ENCODE measurements at places on chromosomes 2 and 18. TPM values are rescaled to one million over a fixed set of nuclear protein-coding genes. Genes with fewer than 3 reads are reported as not detected.

- DNase-seq, result no peak
Observed at GRCh38 chr2:42138163-42139015, 30.8 kb upstream of the EML4 start.

Gene HOXD1
- not detected for total RNA-seq

- no peak for DNase-seq
Observed at GRCh38 chr2:20595439-20596192, 55.3 kb downstream of the HS1BP3 start.

DNA sequence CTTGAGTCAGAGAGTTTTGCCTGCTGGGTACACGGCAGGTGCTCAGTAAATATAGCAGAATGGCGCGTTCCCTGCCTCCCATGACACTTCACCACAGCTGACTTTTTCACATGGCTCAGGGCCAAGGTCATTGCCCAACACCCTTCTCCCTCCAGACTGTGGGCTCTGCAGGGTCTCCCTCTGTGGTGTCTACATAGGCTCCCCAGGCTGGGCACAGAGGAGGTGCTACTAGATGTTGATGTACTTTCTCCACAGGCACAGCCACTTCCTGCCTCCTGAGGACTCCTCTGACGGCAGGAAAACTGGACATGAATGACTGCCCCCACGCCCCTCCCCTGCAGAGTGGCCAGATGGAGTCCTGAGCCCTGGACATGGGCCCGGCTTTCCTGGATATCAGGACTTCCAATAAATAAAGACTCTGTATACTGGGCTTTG, 4.2 kb downstream of the CHCHD5 start:
- no peak for DNase-seq

Gene ASXL3
- not detected for total RNA-seq

Gene NCKAP5
- not detected for total RNA-seq

- no peak for DNase-seq
Observed at GRCh38 chr2:96893289-96894150, 23.6 kb upstream of the SEMA4C start.

Gene SCYGR4
- total RNA-seq, result not detected

DNA sequence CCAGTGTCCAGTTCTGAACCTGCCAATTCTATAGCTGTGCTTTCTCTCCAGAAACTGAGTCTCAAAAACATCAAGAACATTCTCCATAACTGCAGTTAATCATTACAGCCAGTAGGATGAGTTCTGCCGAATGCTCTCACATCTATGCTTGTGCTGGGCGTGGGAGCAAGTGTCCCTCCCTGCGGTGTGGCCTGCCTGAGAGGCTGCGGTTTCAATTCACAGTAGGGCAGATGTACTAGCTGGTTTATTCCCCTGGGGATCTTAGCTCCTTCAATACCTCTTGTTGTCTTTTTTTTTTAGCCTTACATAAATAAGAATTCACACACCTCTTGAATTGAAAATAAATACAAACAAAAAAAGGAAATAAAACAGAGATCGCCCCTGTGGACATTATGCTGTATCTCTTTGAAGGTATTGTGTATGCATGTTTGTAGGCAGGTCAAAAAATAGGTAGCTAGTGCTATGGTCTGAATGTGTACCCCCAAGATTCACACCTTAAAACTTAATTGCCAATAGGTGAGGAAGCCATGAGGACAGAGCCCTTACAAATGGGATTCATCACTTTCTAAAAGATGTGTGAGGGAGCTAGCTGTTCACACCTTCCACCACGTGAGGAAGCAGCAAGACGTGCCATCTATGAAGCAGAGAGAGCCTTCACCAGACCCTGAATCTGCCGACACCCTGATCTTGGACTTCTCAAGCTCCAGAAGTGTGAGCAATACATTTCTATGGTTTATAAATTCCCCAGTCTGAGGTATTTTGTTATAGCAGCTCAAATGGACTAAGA, 74.3 kb downstream of the BCL2L11 start:
- DNase-seq, result no peak

DNA sequence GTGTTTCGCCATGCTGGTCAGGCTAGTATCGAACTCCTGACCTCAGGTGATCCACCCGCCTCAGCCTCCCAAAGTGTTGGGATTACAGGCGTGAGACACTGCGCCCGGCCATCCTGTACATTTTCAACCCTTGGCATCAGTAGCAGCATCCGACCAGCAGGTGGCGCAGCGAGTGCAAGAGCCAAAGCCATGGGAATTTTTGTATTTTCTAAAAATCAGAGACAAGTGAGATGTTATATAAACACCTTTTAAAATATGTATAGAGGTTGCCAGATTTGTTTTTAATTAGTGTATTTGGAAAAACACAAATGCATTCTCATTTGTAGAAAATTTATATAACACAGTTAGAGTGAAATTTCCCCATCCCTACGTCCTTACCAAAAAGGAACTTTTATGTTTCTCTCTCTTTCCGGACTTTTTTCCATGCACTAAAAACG, 36.8 kb downstream of the MOGAT1 start:
- peak; percentile 82 for DNase-seq

DNA sequence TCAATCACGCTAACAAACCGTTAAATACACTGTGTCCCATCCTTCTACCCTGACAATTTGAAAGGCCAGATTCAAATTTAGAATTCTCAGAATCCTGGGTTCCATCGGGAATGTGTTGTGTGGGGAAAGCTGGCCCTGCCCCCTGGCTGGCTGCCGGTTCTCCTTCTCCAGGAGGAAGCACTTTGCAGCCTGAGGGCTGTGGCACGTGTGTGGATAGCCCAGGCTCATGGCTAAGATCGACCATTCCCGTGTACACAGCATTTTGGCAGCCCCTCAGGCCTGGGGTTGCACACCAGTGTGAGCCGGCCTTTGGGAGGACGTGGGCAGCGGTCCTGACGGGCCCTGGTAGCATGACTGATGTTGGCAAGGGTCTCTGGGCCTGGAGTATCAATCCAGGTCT, 51.0 kb upstream of the ROCK2 start:
- DNase-seq, result peak; percentile 31

Gene SKOR2
- total RNA-seq, result not detected

Gene CWC22
- total RNA-seq, result 21.4 TPM

DNA sequence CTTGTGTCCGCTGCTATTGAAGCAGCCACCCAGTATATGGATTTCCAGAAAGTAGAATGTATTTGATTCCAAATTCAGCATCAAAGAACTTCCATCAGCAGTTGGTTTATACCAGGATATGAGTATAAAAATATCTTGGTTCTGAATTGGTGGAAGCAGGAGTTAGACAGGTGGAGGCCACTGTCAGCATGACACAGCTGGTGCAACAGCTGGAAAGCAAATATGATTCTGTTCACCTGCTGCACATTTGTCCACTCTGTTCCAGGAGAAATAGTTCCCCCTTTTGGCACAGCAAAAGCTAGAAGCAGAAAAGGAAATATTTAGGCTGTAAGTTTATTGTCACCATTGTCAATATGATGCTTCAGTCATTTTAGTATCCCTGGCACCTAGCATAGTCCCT, 41.2 kb downstream of the KIAA2012 start:
- DNase-seq, result no peak

Gene CNRIP1
- not detected for total RNA-seq

Gene ALPI
- total RNA-seq, result not detected

GRCh38 chr18:50163505-50163904, 31.4 kb downstream of the MYO5B start:
- no peak for DNase-seq

DNA sequence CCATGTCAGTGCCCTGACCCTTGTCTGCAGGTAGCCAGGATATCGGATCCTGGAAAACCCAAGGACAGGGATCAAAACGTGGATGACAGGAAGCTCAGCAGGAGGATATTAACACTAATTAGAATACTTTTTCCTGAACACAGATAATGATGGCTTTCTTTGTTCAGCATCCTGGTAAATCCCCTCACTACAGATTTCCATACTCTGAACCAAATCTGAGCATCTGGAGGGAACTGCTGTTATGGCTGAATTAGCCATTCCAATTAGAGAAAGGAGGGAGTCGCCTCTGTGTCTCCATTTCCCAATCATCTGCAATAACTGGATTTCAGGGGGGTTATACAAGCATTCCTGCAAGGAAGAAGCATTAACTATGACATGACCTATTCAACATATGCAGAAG, 24.4 kb downstream of the CXCR4 start:
- no peak for DNase-seq

Gene VWC2L
- not detected for total RNA-seq

Gene CYP20A1
- 13.2 TPM for total RNA-seq

DNA sequence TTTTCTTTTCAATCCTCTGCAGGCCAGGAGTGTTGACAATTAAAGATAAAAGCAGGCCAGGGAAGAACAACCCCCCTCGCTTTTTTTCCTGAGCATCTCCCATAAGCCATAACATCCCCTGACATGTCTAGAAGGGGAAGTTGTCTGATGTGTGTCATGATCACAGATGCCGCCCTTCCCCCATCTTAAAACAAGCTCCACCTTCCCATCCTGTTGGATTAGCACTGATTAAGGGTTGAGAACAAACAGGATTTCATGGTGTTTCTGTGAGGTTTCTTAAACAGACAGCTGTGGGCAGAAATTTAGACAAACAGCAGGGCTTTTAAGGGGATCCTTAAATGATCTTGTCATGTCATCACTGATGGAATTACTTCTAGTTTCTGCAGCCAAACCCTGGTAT, 59.4 kb upstream of the UPP2 start:
- DNase-seq, result no peak

DNA sequence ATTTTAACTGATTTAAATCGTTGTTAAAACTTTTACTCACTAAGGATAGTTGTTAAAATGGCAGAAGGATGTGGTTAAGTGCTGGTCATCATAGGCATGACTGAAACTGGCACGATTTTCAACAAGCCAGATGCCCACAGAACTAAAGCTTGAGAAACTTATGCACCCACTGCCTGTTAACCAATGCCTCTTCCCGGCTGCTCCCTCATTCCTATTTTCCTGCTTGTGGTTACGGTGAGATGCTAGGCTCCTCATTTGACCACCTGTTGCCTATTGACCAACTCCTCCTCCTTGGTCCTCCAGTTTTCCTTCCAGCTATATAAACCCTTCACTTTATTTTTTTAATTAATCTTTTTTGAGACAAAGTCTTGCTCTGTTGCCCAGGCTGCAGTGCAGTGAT, 238.7 kb downstream of the TFCP2L1 start:
- DNase-seq, result no peak

GRCh38 chr2:236545814-236546480, 23.7 kb upstream of the ACKR3 start:
- no peak for DNase-seq

GRCh38 chr2:136359121-136359965, 241.4 kb upstream of the CXCR4 start:
- no peak for DNase-seq

GRCh38 chr2:85166021-85166420, 32.8 kb downstream of the TCF7L1 start:
- DNase-seq, result no peak

DNA sequence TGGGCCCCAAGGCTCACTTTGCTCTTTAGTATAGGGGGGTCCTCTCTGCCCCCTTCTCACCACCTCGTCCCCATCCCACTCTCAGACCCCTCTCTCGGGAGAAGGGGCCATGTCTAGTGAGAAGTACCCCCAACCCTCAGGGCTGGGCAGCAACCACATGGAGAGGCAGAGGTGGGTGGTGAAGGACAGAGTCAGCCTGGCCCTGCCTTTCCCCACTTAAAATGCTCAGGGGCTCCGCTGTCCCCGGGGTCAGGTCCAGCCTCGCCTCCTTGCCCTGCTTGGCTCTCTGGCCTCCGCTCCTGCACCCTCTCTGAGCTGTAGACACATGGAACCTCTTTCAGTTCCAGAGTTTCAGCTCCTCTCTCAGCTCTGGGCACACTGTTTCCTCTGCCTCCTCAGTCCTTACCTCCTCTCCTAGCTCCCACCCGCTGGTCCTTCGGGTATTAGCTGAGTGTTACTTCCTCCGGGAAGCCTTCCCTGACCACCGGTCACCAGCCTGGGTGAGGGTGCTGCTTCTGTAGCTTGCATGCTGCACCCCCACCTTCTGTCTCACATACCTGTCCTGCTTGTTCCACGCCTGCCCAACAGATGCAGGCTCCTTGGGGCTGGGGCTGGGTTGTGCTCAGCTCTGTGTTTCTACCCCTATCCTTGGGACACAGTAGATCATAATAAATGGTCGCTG, 79.5 kb upstream of the OTOF start:
- DNase-seq, result no peak

GRCh38 chr2:118240276-118240675, 152.0 kb downstream of the INSIG2 start:
- no peak for DNase-seq

Gene TDRD15
- total RNA-seq, result not detected

DNA sequence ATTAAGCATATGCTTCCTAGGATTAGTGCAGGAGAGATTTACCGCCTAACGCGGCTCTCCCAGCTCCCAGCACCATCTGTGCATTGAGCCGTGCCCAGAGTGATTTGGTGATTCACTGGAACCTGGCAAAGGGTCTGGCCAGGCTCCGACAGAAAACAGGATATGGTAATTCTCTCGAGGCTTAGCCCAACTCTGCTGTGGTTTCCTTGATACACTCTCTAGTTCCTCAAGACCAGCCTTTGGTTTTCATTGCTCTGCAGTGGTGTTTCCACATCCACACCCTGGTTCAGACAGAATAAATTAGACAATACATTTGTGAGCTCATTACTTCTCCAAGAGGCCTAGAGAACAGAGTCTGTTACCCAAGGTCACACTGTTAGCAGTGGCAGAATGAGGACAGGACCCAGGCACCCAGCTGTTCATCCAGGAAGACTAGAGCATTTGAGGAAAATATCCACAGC, 23.0 kb upstream of the SMAD2 start:
- no peak for DNase-seq

Data from activated naive CD4-positive, alpha-beta T cell treated with anti-CD3 and anti-CD28 coated beads, Interleukin-2, amount 50 U/mL, for 72 hours (primary cell).